ENCODE measurements at places on chromosomes 1 and 21.

GRCh38 chr1:116574581-116575291 lies 3.9 kb upstream of the CD58 start:
- DNase-seq, result peak; percentile 55

DNA sequence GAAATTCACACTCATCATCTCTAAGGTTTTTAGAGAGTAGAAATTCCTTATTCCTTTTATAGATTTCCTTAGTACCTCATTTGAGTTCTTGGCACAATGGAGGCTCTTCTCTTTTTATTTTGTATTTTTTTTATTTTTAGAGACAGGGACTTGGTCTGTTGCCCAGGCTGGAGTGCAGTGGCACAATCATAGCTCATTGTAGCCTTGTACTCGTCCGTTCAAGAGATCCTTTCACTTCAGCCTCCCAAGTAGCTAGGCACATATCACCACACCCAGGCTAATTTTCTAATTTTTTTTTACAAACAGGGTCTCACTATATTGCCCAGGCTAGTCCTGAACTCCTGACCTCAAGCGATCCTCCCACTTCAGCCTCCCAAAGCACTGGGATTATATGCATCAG lies 29.6 kb downstream of the RGL1 start:
- no peak for DNase-seq

DNA sequence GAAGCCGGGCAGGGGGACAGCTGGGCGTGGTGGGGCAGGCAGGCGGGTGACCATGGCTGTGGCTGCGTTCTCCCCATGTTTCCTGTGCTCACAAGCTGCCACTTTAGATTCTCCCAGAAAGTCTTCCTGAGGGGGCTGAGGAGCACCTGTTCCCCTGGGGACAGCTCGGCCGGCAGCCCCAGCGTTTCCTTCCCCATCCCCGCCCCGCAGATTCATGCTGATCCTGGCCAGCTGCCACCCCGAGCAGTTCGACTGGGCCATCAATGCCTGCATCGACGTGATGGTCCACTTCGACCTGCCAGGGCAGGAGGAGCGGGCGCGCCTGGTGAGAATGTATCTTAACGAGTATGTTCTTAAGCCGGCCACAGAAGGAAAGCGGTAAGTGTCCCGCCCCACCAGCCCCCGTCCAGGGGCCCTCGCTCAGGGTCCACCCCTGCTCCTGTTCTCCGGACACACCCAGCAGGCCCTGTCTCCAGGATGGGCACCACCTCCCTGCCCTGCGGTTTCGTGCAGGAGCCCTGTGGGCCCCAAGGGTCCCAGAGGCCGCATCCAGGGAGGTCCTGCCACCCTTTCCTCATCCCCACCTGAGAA lies 10.9 kb upstream of the ATAD3B start:
- no peak for DNase-seq

DNA sequence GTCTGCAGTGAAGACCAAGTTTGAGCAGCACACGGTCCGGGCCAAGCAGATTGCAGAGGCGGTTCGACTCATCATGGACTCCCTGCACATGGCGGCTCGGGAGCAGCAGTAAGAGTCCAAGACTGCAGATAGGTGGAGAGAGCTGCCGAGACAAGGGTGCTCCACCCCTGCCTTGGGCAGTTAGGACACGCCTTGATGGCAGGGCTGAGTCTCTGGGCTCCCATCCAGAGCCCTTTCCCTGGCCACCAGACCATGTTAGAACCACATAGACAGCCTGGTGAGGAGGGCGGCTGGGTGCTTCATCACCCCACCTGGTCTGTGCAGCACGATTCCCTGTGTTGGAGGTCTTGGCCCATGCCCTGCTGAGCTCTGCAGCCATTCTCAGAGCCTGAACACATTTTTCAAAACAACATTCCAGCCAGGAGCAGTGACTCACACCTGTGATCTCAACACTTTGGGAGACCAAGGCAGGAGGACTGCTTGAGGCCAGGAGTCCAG lies 17.3 kb upstream of the MIIP start:
- DNase-seq, result no peak
